ENCODE measurements at places on chromosomes 3 and 15.

DNA sequence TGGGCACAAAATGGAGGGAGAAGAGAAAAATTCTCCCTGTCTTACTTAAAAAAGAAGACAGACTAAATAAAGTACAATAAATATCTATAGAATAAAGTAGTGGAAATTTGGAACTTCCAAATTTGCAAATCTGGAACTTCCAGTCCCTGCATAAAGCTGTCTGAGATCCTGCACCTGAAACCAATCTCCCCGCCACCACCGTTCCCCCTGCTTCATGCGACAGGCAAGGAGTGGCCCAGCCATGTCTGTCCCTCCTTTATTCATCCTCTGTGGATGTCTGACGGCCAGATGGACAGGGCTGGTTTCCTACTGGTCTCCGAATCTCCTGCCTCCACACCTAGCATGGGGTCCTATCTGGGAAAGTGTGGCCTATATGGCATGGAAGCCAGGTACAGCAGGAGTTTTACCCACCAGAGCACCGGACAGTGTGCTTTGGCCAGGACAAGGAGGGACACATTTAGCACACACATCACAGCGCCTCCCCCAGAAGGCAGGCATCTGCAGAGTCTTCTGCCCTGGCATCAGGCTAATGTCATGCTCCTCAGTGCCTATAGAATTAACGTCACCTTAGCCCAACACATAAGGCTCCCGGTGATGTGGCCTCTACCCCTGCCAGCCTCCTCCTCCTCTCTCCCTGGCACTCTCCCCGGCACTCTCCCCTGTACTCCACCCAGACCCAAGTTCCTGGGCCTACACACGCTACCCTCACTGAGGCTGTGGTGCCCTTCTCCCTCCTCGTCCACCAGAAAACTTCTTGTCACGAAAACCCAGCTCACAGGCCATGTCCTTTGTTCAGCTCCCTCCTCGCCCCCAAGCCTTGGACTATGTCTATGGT is 170.8 kb downstream of the XXYLT1 start:
- no peak for DNase-seq

- no peak for DNase-seq
Measured at GRCh38 chr3:139088462-139089324, 44.0 kb upstream of the PRR23C start.

GRCh38 chr15:49287481-49287880 is 117.4 kb downstream of the GALK2 start:
- no peak for DNase-seq

DNA sequence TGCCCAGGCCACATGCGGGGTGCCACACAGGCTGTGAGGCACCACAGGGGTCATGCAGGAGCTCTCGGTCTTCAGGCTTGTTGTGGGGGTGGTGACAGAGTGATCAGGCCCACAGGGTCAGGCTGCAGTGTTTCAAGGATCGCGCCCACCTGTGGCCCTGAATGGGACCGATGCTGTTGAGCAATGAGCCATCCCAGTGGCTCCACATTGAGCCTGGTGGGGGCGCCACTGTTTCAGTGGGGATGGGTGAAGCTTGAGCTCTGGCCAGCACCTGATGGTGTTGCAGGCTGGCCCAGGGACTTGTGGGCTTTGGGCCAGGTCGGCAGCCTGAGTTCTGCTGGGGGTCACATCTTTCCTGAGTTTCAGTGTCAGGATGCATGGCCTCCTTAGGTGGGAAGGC is 230.1 kb downstream of the UBE3A start:
- no peak for DNase-seq

DNA sequence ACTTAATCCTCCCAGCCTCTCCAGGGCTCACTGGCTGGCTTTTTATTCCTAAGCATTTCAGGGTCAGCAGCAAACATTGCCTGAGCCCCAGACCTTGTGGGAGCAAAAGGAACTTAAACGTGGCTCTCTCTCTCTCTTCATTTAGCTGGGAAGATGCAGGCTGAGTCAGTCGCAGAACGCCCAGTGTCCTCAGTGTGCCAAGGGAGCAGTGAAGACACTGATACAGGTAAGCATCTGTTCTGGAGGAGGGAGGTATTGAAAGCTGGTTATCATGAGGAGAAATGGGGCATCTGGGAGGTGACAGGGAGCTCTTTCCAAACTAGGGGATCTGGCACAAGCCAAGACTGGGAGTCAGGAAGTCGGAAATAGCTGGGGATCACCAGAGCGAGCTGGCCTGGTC is 4.3 kb downstream of the RHOV start:
- no peak for DNase-seq
